ENCODE measurements at places on chromosomes 7 and 10. TPM values are rescaled to one million over a fixed set of nuclear protein-coding genes. Genes with fewer than 3 reads are reported as not detected.

Gene TYSND1
- 14.3 TPM for total RNA-seq

Gene GRID2IP
- 0.07 TPM for total RNA-seq

Gene FBXO24
- 1.5 TPM for total RNA-seq

Gene SPDYE2B
- not detected for total RNA-seq

Gene FLNC
- not detected for total RNA-seq

Gene CLCN1
- total RNA-seq: 0.06 TPM

Gene SP8
- not detected for total RNA-seq

Gene BICC1
- total RNA-seq: not detected

Gene XRCC2
- total RNA-seq: 13.5 TPM

Gene ACTL6B
- not detected for total RNA-seq

Gene GTPBP10
- 30.1 TPM for total RNA-seq

Gene CPEB3
- 2.6 TPM for total RNA-seq

Gene INA
- total RNA-seq: not detected

Gene RAB19
- 7.2 TPM for total RNA-seq

Gene FAM171A1
- total RNA-seq: 11.1 TPM

- no peak for DNase-seq
Measured at GRCh38 chr10:43166207-43166879, 28.1 kb downstream of the CSGALNACT2 start.

DNA sequence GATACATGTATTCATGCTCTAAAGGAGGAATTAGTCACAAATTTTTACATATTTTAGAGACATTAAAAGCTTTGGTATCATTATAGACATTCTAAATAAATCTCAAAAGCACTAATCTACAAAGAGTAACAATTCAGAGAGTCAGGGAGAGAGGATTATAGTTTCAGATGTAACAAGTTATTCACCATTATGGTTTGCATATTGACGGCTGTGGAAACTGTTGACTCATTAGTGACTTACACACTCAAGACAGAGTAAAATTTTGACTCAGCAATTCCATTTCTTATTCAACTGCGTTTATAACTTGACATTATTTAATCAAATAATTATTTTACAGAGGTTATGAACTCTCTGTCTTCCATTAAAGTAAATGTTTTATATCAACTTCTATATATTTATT is 95.4 kb upstream of the SEMA3C start:
- DNase-seq: no peak

- peak; percentile 65 for DNase-seq
Measured at GRCh38 chr10:14507176-14507575, 176.5 kb upstream of the FRMD4A start.

- no peak for DNase-seq
Measured at GRCh38 chr7:93897680-93898079, 7.1 kb upstream of the TFPI2 start.

- DNase-seq: no peak
Measured at GRCh38 chr10:14911801-14912200, 33.1 kb downstream of the SUV39H2 start.

- DNase-seq: no peak
Measured at GRCh38 chr10:61135276-61135721, 191.3 kb upstream of the RHOBTB1 start.

DNA sequence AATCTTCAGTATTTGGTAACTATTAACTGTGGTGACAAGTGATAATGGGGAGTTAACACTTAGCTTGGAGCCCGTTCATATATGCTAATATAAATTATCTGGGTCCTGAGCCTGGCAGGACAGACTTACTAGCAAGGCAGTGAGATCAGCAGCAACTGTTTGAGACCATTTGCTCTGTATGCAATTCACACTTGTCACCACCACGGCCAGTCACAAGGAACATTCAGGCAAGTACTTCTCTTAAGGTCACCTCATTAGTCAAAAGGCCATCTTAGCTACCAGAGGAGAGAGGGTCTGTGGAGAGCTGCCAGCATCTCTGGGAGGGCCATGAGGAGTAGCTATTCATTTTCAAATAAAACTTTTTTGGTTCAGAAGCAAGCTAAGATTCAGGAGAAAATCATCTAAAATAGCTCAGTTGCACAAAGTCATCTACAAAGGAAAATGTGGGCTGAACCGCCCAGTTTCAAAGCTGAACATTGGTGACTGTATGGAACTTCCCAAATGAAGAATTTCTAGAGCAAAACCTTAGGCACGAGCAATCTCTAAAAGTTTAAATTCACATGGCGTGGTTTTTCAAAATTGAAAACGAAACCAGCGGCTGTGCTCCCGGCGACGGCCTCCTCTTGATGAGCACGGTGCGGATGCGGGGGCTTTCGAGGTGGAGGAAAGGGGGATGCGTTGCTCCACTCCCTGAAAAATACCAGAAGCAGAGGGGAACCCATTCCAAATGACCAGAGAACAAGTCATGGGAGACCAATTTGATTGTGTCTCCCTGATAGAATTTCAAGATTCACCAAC is 233.5 kb upstream of the MGMT start:
- DNase-seq: no peak

GRCh38 chr10:14611968-14612693 is 162.6 kb downstream of the FAM107B start:
- no peak for DNase-seq

GRCh38 chr10:78533098-78533497 is 499.4 kb downstream of the RPS24 start:
- no peak for DNase-seq

GRCh38 chr7:96449094-96449493 is 127.2 kb upstream of the SLC25A13 start:
- no peak for DNase-seq

DNA sequence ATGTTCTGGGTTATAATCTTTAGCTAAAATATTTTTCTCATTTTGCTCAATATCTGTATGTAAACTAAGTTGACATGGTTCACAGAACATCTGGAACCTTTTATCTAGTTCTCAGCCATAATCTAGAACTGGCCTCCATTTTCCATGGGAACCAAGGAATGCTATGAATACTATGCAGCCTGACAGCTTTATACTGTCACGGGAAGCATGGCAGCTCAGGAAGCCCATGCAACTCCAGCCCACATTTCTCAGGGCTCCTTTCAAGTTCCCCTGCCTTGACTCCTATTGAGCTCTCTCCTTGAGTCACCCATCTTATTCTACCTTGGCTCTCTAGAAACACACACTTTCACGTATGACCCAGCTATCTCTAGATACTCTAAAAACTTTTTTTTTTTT is 36.6 kb upstream of the PRKAR2B start:
- no peak for DNase-seq

DNA sequence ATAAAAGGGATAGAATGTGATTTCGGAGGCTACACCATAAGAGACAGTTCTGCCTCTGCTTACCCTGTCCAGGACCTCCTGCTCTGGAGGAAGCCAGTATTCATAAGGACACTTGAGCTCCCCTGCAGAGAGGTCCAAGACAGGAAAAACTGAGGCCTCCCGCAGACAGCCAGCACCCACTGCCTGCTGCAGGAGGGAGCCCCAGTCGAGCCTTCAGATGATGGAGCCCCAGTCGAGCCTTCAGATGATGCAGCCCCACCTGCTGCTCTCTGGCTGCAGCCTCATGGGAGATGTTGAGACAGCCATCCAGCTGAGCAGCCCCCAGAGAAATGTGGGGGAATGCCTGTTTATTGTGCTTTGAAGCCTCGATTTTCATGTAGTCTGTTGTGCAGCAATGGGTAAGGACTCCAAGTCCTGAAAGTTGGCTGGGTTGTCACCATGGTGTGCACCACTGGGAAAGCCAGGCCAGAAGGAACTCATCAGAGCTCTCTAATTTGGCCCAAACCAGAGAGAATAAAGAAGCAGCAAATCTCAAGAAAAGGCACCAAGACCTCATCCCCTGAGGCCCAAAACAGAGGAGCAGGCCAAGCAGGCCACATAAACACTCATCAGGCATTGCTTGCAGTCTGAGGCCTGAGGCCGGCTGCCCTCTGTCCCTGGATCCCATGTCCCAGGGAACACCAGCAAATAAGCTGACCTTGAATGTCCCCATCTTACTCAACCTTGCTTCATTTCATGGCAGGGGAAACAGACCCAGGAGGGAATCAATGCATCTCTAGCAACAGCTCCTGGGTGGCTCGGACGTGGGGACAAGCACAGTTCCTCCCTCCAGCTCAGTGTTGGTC is 30.9 kb downstream of the CALML5 start:
- DNase-seq: no peak

- no peak for DNase-seq
Measured at GRCh38 chr10:44216073-44216472, 168.8 kb downstream of the CXCL12 start.

DNA sequence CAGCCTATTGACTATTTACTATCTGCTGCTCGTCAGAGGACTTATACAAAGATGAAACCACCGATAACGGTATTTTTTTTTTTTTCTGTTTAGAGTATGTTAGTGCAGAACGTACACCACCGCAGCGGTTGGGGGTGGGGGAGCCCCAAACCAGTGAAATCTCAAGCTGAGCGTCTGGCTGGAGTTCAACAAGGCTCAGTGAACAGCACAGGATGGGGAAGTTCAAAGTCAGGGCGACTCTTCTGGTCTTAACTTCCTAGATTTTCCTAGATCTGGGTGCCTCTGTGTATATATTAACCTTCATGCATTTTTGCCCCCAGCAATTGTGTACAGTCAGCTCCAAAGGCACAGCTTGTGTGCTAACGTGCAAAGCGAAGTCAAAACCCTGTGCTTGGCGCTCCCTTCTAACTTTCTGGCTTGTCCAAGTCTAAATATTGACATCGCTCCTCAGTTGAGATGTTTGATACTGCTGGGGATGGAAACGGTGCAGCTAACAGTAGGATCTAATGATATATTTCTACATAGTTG is 1.1 kb downstream of the RHOBTB1 start:
- peak; percentile 56 for DNase-seq

DNA sequence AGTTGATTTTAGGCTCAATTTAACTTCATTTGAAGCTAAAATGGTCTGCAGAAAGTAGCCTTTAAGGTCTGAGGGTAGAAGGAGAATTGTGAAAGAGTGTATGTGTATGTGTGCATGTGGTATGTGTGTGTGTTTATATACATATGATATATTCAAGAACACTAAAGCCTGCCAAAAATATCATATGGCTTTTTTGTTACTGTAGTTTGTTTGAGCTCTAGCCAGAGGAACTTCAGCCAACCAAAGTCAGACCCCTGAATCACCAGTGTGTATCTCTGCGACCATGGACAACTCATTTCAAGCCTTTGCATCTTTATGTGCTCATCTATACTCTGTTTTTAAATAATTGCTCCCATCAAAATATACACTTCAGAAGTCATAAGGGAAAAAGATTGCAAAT is 58.4 kb upstream of the HDAC9 start:
- no peak for DNase-seq

DNA sequence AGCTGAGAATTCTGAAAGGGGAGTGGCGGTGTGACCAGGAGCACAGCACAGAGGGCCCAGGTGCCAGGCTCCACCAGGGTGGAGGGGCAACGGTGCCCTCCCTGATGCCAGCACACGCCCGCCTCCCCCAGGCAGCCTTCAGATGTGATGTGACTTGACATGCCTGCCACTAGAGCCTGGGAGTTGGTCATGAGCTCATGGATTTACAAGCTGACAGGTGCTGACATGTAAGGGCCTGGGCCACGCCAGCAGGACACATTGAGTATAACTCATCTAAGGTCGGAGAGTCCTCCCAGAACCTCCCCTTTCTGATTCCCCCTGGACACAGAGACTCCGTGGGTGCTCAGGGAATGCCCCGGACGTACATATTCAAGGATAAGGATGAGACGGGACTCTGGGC is 74.2 kb downstream of the LSM5 start:
- no peak for DNase-seq

- no peak for DNase-seq
Measured at GRCh38 chr7:2198206-2198605, 34.5 kb downstream of the MAD1L1 start.

DNA sequence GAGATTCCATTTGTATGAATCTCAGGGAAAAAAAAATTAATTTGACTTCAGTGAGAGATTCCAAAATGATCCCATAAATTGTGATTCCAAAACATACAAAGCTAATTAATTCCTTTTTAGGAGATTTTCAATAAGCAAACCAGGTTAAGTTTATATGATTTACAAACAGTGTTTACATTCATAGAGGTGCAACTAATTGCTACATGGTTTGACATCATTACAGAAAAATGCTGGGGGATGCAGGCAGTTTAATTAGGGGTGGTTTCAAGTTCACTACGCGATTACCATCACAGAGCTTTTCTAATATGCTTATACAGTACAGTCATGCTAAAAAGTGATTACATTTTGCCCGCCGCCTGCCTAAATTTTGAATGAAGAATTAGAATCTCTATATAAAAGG is 143.2 kb upstream of the MGMT start:
- DNase-seq: no peak

DNA sequence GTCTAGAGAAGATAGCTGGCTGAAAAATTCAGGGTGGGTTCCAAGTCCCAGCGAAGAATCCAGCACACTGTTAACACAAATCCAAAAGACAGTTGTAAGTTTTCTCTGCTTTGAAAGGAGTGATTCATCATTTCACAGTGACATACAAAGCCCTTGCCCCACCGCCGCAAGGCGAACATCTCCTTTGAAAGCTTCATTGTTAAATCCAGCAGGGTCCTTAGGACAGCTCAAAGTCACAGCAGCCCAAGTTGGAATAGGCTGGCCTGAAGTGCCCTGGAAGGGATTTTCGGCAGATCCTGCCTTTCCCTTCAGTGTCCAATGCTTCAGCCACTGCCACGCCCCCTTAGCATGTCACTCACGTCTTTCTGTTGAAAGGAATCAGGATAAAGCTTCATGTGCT is 526.1 kb downstream of the CALN1 start:
- no peak for DNase-seq

DNA sequence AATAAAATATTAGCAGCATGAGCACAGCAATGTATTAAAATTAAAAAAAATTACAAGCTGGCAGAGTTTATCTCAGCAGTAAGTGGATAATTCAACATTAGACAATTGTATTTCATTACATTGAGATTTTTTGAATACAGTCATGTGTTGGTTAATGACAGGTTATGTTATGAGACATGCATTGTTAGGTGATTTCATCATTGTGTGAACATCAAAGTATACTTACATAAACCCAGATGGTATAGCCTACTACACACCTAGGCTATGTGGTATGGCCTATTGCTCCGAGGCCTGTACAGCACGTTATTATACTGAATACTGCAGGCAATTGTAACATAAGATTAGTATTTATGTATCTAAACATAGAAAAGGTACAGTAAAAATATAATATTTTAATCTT is 29.7 kb downstream of the CCDC6 start:
- no peak for DNase-seq

DNA sequence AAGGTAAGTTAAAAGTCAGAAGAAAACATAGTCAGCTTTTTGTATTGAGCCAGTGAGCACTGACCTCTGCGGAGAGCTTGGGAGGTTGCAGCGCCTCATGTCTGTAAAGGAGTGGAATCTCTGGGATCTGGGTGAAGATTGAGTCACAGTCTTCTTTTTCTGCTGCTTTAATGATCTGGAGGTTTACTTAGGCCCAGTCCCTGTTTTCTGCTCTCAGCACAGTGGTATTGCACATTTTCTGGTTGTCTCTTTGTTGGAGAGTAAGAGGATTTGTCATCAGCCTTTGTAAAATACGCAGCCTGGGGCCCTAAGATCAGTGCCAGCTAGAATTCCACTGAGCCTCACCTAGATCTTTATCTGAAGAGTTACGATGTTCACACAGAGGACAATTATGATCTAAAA is 58.3 kb upstream of the GJD4 start:
- DNase-seq: no peak

Data from activated CD4-positive, alpha-beta T cell treated with anti-CD3 and anti-CD28 coated beads, Interleukin-2, amount 10 ng/mL, durations not matched to agents 7 days and 5 days (primary cell).